ENCODE measurements at places on chromosomes 4 and X.
A peak's percentile ranks its signal among the peaks of the same experiment; 100 is the strongest.

GRCh38 chr4:73683456-73683855, 56.9 kb upstream of the CXCL8 start:
- DNase-seq = no peak

GRCh38 chr4:132276185-132276584, 872.9 kb upstream of the PCDH10 start:
- no peak for DNase-seq

- no peak for DNase-seq
These were observed 578.1 kb upstream of the AADAT start for GRCh38 chr4:170667814-170668213.

- DNase-seq = no peak
These were observed 93.5 kb upstream of the GUCY1A1 start for GRCh38 chr4:155573126-155573525.

DNA sequence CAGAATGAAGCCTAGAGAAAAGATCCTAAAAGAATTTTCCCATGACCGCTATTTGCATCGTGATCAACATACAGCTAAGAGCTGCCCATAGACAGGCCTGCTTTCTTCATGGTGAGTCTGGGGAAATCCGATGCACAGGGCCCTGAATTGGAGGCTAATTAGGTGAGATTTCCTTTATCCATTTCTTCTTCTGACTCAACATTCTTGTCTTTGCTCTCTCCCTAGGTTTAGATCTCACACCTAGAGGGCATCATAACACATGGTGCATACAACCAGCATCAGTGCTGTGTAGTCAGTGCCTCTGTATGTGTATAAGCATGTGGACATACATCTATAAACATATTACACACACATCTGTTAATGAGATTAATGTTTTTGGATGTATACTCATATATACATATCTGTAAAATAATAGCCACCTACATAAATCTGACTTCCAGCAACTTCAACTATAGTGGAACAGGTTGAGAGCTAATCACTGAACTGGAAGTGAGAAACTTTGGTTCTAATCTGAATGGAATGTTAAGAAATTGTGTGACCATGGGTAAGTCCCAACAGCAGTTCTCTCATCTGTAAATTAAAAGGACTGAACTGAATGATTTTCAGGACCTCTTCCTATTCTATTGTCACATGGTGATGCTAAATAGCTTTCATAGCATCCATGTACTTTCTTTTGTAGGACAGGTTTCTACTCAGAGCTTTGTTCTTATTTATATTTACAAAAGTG, 17.5 kb downstream of the GATB start:
- no peak for DNase-seq

- DNase-seq = no peak
These were observed 17.6 kb downstream of the FBXO8 start for GRCh38 chr4:174265916-174266315.

- peak; percentile 8 for DNase-seq
These were observed 6.9 kb downstream of the PJA1 start for GRCh38 chrX:69158166-69158980.

- no peak for DNase-seq
These were observed 7.4 kb upstream of the HS3ST1 start for GRCh38 chr4:11436084-11436483.

DNA sequence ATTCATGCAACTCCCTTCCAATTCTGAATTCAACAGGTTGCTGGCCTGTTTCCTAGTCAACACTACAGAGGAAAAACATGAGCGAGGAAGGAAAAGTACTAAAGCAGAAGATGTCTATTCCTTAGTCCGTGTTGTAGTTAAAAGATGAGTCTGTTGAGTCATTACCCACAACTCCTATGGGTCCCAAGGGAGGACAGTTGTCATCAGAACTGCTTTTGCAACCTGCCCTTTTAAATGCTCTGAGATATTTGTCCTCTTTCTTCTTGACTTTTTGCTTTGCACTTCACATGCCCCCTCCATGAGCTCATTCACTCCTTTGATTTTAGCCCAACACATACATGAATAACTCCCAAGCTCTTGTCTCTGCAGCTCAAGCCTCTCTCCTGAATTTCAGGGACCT, 119.2 kb downstream of the CORIN start:
- DNase-seq = no peak

DNA sequence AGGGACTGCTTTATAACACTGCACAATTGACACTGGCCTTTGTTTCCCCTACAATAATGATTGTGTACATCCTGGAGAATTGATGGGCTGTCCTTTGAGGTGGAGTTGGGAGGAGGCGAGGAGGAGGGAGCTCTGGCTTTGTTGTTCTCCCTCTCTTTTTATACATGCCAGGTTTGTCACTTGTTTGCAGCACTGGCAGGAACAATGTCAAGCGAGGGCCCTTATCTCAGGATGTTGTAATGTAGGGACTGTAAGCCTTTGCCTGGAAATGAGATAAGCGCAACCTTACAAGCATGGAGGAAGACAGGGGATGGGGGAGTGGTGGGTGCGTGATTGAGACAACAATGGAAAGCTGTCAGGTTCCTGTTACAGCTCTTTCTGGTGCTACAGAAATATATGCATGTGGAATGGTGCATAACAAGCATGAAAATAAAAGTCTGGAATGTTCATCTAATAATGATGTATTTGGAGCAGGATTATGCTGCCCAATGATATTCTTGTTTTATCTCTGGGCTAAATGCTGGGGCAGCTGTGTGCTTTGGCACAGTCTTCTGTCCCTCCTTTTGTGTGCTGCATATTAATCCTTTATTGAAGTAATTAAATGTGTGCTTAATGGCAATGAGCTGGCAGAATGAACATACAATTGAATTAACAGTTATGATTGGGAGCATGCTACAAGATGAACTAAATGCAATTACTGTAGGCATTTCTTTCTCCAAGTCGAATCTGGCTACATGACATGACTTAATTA, 294.4 kb downstream of the GPAT3 start:
- no peak for DNase-seq

- no peak for DNase-seq
These were observed 8.0 kb upstream of the GUCY1A1 start for GRCh38 chr4:155658681-155659064.

DNA sequence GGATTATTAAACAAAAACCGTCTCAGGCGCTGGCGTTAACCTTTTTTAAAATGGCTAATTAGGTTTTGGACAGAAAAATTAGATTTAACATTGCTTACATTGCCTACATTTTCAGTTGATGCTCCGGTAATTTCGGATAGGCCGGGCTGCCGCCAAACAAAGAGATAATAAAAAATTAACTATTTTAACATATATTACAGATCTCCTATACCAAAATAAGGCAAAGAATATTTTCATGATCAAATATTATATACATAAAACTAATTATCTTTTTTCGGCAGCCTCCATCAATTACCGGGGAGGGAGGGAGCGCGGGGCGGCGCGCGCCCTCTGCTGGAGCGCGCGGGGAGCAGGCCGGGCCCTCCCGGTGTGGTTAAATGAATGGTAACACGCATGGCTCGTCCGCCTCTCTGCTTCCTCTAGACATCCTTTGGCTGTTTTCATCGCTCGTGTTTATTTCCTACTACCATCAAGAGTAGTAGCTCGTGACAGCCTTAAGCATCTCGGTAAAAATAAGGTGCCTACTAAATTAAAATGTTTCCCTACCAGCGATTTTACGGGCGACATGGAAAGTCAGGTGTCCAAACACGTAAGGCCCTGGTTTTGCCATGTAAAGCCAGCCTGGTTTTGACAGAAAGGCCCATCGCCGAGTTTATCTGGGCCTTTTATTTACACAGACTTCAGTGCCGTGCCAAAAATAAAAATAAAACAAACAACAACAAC, 52.4 kb upstream of the TMEM33 start:
- no peak for DNase-seq
